ENCODE measurements at places on chromosomes 7 and 10.

DNA sequence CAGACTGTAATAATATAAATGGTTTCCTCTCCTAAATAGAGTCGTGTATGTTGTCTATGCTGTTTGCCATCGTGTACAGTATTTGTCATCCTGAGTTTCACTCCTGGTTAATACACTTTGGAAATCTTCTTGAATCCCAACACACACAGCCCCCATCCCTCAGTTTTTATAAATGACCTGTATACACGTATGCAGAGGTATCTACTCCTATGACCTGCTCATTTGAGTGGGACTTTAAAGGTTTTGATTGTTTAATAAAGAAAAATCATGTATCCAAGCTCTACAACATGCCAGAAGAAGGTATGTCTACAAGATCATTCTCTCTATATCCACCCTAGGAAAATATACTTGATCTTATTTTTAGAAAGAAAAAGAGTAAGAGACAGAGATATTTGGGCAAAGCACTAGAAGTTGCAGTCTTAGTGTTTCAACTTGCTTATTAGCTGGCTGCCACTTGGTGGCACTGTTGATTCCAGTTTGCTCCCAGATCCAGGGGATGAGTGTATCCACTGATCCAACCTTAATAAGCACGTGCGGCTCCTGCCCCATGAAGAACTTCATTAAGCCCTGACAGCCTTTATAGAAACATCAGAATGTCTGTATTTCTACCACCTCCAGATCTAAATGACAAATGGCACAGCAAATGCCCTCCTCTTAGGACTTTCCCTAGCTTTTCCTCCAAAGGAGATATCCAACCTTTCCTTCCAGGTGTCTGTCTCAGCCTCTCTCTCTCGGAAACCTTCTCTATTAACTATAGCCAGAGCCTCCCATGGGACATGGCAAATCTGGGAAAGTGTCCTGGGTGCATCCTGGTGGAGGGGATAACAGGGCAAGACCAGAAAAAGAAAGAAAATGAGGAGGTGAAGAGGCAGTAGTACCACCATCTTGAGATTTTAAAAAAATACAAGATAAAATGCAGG is 181.6 kb upstream of the NEBL start:
- no peaks in the 10 kb centered on the region for H3K27me3 ChIP-seq
- DNase-seq: no peak
- H3K4me3 ChIP-seq: no peak overlapping the region
- no peaks in the 10 kb centered on the region for H3K4me1 ChIP-seq

- no peak overlapping the region for H3K27ac ChIP-seq
- no peaks in the 10 kb centered on the region for H3K36me3 ChIP-seq
- H3K4me3 ChIP-seq: no peak overlapping the region
Observed at GRCh38 chr10:80414142-80414895, 6.0 kb downstream of the PRXL2A start.

GRCh38 chr7:70153933-70154332 is 555.7 kb downstream of the AUTS2 start:
- H3K4me3 ChIP-seq: no peak overlapping the region
- no peak overlapping the region for H3K27ac ChIP-seq
- no peaks in the 10 kb centered on the region for H3K4me1 ChIP-seq
- DNase-seq: no peak
- H3K36me3 ChIP-seq: no peaks in the 10 kb centered on the region
- H3K27me3 ChIP-seq: no peaks in the 10 kb centered on the region

DNA sequence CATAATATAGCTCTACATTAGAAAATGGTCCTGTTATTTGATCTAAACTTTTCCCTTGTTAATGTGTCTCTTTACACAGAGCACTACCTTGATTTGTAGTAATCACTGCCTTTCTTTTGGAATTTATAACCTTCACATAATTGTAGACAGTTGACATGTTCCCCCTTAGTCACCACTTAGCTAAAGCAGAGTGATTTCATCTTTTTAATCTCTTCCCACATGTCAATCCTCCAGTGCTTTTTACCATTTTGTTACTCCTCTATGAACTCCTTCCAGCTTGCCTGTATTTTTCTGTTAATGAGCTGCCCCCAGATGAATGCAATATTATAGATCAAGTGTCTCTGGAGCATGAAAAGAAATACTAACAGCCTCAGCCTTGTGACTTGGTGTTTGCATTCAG is 2.6 kb upstream of the PPP1R3A start:
- no peaks in the 10 kb centered on the region for H3K4me1 ChIP-seq
- H3K27me3 ChIP-seq: no peaks in the 10 kb centered on the region
- H3K4me3 ChIP-seq: no peak overlapping the region

GRCh38 chr7:29285444-29285793 is 90.8 kb downstream of the CHN2 start:
- no peak overlapping the region for H3K27ac ChIP-seq
- no peak overlapping the region for H3K4me3 ChIP-seq
- DNase-seq: peak; percentile 61
- H3K27me3 ChIP-seq: no peaks in the 10 kb centered on the region
- no peaks in the 10 kb centered on the region for H3K4me1 ChIP-seq
- H3K36me3 ChIP-seq: no peaks in the 10 kb centered on the region

DNA sequence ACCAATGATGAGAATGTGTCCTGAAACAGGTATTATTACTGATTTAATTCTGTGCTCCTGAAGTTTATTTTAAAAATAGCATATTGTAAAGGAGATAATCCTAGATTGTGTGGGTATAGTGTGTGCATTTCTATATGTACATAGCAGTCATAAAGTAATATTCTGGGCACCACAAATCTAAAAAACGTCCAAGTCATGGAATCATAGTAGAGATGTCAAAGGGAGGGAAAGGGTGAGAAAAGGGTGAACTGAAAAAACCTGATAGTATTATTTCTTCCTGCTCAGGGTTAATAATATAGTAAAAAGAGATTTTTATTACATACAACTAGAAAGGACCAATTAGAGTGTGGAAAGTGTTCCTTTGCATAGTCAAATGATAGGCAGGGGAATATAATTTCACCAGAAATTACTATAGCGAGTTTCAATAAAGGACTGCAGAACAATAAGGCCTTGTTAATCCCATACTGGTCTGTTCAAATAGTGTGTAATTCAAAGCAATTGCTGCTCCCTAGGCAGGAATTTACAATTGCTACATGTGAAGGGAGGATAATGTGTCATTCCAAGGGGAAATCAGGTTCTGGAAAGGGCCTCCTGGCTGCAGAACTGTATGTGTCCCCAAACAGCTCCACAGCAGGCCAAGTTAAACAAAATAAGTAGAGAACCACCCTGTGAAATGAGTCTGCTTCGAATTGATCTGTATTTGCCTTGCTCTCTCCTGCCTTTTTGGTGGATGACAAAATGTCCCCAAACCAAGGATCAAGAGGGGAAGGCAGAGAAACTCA is 42.5 kb upstream of the KMT2E start:
- H3K4me1 ChIP-seq: no peaks in the 10 kb centered on the region
- H3K36me3 ChIP-seq: peaks cover 4% of the 10 kb centered on the region
- no peaks in the 10 kb centered on the region for H3K27me3 ChIP-seq

- no peaks in the 10 kb centered on the region for H3K27me3 ChIP-seq
- H3K36me3 ChIP-seq: peaks cover 3% of the 10 kb centered on the region
- DNase-seq: no peak
Observed at GRCh38 chr7:27808626-27809025, 68.7 kb downstream of the TAX1BP1 start.

DNA sequence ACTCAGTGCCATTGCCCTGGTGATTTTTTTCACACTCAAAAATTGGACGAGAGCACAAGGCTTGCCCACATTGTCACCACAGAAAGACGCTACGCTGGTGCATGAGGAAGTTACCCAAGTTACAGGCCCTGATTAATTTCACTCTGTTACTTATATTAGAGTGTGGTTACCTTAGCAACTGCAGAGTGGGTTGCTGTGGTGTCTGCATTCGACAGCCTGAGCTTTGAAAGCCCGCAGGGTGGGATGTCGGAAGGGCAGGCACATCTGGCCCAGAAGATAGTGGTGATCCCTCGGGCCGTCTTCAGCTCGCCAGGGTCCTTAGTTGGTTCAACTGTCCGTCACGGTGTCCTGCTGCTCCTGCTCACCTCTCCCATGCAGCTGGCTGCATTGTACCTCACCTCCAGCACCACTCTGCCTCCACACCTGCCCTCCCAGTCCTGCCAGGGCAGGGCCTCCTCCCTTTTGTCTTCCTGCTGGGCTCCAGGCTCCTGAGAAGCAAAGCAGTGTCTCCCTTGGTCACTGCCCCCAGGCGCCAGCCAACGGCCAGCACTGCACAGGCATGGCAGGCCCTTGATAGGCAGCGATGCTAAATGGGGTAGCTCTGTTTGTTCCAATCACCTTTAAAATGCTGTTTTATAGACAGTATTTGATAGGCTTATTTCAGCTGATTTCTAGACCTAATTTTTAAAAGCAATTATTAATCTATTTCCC is 167.2 kb downstream of the EBF3 start:
- H3K27me3 ChIP-seq: no peaks in the 10 kb centered on the region
- H3K27ac ChIP-seq: no peak overlapping the region
- H3K36me3 ChIP-seq: no peaks in the 10 kb centered on the region

GRCh38 chr10:116073510-116073909 is 199.5 kb downstream of the GFRA1 start:
- no peaks in the 10 kb centered on the region for H3K36me3 ChIP-seq
- H3K27ac ChIP-seq: no peak overlapping the region
- no peaks in the 10 kb centered on the region for H3K27me3 ChIP-seq
- no peak for DNase-seq

DNA sequence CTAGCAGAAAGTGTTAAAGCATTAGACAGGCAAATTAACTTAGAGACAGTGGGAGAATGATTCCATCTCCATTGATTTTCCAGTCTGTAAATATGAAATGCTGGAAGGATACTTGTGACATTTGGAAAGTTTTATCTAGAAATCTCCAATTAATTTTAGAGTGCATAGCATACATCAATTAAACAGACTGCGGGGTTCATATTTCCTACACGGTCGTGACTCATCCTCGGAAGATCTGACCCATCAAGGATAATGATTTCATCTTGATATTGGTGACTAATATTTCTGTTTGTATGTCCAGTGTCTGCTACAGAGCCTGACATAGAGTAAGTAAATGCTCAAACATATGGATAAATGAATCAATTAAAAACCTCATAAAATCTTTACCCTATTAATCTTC is 474.9 kb downstream of the KCNMA1 start:
- no peak overlapping the region for H3K27ac ChIP-seq
- peaks cover 2% of the 10 kb centered on the region for H3K4me1 ChIP-seq
- H3K4me3 ChIP-seq: no peak overlapping the region
- no peaks in the 10 kb centered on the region for H3K36me3 ChIP-seq
- DNase-seq: no peak

DNA sequence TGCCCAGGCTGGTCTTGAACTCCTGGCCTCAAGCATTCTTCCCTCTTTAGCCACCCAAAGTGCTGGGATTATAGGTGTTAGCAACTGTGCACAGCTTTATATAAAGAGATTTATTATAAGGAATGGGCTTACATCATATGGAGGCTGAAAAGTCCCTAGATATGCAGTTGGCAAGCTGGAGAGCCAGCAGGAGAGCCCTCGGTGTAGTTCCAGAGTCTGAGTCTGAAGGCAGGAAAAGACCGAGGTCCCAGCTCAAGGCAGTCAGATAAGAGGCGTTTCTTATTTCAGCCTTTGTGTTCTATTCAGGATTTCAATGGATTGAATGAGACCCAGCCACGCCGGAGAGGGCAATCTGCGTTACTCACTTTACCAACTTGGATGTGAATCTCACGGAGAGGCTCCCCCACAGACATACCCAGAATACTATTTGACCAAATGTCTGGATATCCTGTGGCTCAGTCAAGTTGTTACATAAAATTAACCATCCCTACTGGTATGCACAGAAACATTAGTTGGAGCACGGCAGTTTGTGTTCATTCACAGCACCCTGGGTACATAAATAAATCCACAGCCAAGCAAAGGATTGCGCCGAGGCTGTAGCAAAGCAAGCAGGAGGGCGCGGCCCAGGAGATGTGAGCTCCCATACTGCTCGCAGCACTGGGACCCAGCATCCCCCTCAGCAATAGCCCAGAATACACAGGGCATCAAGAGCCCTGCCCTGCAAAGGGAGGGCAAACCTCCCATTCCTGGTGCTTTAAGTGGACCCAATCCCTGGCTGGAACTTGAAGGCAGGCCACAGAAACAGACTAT is 158.4 kb upstream of the ZNF32 start:
- H3K36me3 ChIP-seq: no peaks in the 10 kb centered on the region
- H3K4me3 ChIP-seq: no peak overlapping the region
- peak overlapping the region; percentile 11 for H3K27ac ChIP-seq
- peaks cover 19% of the 10 kb centered on the region for H3K4me1 ChIP-seq
- H3K27me3 ChIP-seq: no peaks in the 10 kb centered on the region

GRCh38 chr7:48180981-48181380 is 9.7 kb downstream of the ABCA13 start:
- no peak overlapping the region for H3K4me3 ChIP-seq
- no peaks in the 10 kb centered on the region for H3K4me1 ChIP-seq
- no peak for DNase-seq
- no peaks in the 10 kb centered on the region for H3K27me3 ChIP-seq
- H3K27ac ChIP-seq: no peak overlapping the region

DNA sequence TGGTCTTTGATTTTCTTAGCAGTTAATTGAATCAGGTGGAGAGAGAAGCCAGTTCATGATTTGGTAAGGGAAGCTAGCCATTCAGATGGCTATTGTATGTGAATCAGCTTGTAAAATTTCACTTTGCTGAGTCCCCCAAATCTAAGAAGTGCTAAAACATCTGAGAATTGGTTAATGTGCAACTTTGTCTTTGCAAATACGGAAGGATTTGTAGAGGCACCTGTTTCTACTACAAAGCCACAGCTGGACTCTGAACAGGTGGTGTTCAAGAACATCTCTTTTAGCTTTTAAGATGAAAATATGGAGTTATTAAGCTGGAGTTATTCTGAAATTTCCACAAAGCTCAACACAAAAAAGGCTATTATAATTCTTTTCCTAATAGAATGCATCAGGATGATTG is 132.6 kb downstream of the VPS50 start:
- no peak for DNase-seq
- no peaks in the 10 kb centered on the region for H3K4me1 ChIP-seq
- H3K27me3 ChIP-seq: no peaks in the 10 kb centered on the region
- no peaks in the 10 kb centered on the region for H3K36me3 ChIP-seq
- H3K27ac ChIP-seq: no peak overlapping the region

GRCh38 chr7:131235489-131236317 is 92.0 kb upstream of the MKLN1 start:
- no peak overlapping the region for H3K4me3 ChIP-seq
- peaks cover 30% of the 10 kb centered on the region for H3K4me1 ChIP-seq
- DNase-seq: peak; percentile 77
- no peaks in the 10 kb centered on the region for H3K27me3 ChIP-seq
- H3K27ac ChIP-seq: no peak overlapping the region

DNA sequence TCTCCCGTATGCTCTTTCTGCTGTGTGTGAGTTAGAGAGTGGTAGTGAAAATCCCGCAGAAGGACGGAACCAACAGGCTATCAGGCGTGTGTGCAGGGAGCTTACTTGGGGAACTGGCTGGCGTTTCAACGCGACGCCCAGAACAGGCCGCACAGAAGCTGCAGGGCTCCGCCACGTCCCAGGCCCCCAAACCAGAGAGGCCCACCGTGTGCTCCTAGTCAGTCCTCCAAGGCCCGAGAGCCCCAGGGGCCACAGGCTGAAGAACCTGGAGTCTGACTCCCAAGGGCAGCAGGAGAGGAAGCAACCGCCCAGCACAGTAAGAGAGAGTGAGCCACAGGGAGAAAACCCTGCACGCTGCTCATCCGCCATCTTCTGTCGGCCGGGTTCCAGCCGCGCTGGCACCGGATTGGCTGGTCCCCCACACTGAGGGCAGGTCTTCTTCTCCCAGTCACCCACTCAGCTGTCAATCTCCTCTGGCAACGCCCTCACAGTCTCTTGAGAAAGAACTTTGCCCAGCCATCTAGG is 730.6 kb upstream of the VSTM2A start:
- H3K4me3 ChIP-seq: no peak overlapping the region
- H3K36me3 ChIP-seq: no peaks in the 10 kb centered on the region
- no peak for DNase-seq
- no peaks in the 10 kb centered on the region for H3K4me1 ChIP-seq

All from CD4-positive, alpha-beta T cell (primary cell).